ENCODE measurements at places on chromosomes 12 and 14.

DNA sequence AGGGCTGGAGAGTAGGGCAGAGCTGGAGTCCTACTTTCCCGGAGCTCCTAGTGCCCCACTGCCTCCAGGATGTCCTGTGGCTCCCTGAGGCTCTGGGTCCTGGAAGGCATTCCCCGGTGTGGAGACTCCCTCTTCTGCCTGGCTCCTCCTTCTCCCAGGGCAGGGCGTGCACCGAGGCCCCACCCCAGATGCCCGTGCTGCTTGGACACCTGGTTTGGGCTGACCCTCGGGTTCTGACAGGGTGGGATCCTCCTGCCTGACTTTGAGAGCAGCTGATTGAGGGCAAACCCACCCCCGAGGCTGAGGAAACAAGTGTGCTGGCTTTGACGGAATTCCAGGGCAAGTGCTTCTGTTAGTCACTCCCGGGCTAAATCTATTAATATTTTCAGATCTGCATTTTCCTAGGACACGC lies 15.4 kb downstream of the TEAD4 start:
- H3K36me3 ChIP-seq, result no peaks in the 10 kb centered on the region
- no peak for DNase-seq
- no peak overlapping the region for H3K4me3 ChIP-seq
- peaks cover 10% of the 10 kb centered on the region for H3K4me1 ChIP-seq
- H3K27me3 ChIP-seq, result no peaks in the 10 kb centered on the region

DNA sequence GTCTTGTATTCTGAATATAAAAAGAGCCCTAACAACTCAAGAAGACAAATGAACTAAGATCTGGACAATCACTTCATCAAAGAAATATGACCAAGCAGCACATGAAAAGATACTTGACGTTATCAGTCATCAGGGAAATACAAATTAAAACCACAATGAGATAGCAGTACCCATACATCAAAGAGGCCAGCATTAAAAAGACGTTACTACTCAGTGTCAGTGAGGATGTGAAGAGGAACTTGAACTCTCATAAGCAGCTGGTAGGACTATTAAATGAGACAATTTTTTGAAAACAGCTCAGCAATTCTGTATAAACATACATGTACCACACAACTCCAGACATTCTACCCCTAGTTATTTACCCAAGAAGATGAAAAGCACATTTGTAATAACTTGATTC lies 55.9 kb downstream of the FERMT2 start:
- H3K27me3 ChIP-seq, result no peaks in the 10 kb centered on the region
- H3K36me3 ChIP-seq, result no peaks in the 10 kb centered on the region
- no peak overlapping the region for H3K4me3 ChIP-seq
- no peak overlapping the region for H3K27ac ChIP-seq
- no peak for DNase-seq

- H3K27ac ChIP-seq, result no peak overlapping the region
- H3K36me3 ChIP-seq, result no peaks in the 10 kb centered on the region
- no peak for DNase-seq
Observed at GRCh38 chr14:20690848-20691640, 2.5 kb downstream of the ANG start.

- no peaks in the 10 kb centered on the region for H3K4me1 ChIP-seq
- no peaks in the 10 kb centered on the region for H3K27me3 ChIP-seq
- H3K36me3 ChIP-seq, result no peaks in the 10 kb centered on the region
- H3K4me3 ChIP-seq, result no peak overlapping the region
- no peak for DNase-seq
- no peak overlapping the region for H3K27ac ChIP-seq
Observed at GRCh38 chr14:84225268-84225667, 1304.7 kb upstream of the FLRT2 start.

All from upper lobe of left lung (tissue), 6 donors.